Kidney glomerular epithelial cell (primary cell): ENCODE measurements at places on chromosomes 7 and 10.

- no peak for DNase-seq
Measured at GRCh38 chr7:151735186-151735850, 141.6 kb downstream of the PRKAG2 start.

DNA sequence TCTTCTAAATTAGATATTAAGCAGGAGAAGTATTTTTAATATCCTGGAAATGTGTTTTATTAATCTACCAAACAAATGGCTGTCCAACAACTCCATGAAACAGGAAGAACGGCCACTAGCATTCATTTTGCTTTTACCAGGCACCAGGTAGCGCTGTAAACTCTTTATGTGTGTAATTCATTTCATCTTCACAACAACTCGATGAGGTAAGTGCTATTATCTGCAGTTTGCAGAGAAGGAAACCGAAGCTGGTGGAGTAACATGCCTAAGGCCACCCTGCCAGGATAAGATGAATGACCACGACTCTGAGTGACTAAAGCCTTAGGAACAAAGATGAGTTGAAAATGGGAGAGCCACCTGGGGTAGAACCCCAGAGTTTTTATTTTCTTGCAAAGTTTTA lies 101.2 kb downstream of the KIAA1217 start:
- DNase-seq: no peak

DNA sequence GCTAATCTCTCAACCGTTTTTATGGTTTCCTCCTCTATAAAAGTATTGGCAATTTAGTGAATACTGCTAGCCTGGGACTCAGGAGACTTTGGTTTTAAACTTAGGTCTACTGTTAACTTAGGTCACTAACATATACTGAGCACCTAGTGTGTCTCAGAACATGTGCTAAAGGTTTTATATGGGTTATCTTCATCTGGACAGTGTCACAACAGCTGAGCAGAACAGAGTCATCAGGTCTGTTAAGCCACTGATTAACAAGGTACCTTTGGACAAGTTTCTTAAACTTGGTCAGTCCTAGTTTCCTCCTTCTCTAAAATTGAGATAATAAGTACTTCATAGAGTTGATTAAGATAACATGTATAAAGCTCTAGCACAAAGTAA lies 30.6 kb downstream of the NET1 start:
- DNase-seq: no peak

- no peak for DNase-seq
Measured at GRCh38 chr10:9227679-9228365, 1173.3 kb downstream of the GATA3 start.

GRCh38 chr7:1232623-1233332 lies at the start of gene UNCX:
Gene UNCX (plus strand): TSS chr7:1232872. CDS start chr7:1233018, 146 bp downstream.
- no peak for DNase-seq

GRCh38 chr10:122561212-122561611 lies 658 bp downstream of the DMBT1 start:
- DNase-seq: peak; percentile 51
